ENCODE measurements at places on chromosomes 3 and 15. TPM values are rescaled to one million over a fixed set of nuclear protein-coding genes. Genes with fewer than 3 reads are reported as not detected.

Gene RETNLB
- total RNA-seq = not detected

- no peak for DNase-seq
These were observed 65.9 kb downstream of the SLCO2A1 start for GRCh38 chr3:133963657-133964396.

Gene KLHL18
- 10.8 TPM for total RNA-seq

DNA sequence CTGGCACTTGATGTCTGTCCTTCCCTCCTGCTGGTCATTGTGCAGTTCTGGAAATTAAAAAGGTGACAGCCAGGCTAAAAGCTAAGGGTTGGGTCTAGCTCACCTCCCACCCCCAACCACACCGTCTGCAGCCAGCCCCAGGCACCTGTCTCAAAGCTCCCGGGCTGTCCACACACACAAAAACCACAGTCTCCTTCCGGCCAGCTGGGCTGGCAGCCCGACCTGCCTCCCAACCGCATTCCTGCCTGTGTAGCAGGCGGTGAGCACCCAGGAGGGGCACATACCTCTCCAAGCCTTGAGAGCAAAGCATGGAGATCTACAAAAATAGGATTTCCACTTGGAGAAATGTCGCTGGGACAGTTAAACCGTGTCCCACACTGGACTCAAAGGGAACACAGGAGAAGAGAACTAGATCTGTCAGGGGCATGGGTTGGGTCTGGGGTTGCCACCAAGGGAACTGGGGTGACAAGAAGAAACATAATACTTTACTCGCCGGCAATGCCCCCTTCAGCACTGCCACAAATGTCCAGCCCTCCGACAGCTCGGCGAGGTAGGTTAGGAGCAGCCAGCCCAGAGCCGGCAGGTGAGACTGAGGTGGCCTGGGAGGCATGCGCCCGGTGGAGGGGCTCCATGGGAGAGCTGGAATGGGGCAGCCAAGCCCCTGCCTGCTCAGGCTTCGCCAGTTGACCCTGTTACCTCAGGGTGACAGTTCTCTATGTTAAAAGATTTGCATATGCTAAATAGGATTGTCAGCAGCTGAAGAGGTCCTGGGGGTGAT is 52.2 kb downstream of the EXOG start:
- no peak for DNase-seq

- DNase-seq = no peak
These were observed 538.8 kb upstream of the ZNF717 start for GRCh38 chr3:76324101-76324500.

Gene GOLGA8G
- total RNA-seq = not detected

DNA sequence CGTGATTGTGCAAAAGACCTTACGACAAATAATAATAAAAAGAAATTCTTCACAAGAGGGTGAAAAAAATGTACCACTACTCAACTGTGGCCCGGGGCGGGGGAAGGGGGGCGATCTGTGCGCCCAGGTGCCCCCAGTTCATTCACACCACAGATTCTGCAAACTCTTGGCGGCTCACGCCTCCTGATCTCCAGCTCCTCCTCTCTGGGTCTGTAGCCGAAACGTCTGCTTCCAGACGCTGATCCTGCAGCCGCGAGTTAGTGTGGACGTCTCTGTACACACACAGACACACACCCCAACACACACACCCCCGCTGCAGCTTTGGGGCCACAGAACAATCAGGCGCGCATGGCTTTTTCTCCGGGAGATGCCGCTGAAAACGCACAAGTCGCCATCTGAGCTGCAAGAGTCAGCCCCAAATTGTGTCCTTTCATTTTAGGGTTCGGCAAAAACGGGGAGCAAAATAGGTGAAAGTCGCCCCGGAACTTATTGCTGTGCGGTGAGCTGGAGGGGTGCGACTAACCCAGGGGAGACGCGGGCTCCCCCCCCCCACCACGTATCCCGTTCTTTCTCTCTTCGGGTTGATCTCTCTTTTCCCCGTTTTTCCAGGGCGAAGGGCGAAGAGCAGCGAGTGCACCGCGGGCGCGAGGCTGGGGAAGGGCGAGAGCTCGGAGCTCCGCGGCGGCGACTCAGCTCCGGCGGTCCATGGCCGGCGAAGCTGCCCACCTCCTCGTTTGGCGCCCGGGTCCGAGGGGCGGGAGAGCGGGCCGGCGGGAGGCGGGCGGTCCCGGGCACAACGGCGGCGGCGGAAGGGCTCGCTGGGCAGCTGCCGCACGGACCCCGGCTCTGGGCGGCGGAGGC is 505 bp upstream of the WNT5A start:
- DNase-seq = peak; percentile 57

DNA sequence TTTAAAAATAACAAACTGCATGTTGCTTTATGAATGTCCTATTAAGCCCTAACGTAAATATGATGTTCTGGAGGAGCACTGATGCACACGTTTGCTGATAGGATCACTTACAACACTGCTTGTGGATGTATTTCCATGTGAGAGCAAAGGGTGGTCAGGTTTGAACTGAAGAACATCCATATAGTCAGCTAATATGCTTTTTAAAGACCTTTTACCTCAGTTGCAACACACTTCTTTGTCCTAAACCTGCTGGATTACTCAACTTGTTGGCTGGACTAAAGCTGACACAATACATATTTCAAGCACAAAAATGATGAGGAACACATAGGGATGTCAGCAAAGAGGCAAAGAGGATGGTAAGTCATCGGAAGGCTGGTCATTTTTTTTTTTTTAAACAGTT is 186.6 kb downstream of the TIGIT start:
- peak; percentile 7 for DNase-seq

DNA sequence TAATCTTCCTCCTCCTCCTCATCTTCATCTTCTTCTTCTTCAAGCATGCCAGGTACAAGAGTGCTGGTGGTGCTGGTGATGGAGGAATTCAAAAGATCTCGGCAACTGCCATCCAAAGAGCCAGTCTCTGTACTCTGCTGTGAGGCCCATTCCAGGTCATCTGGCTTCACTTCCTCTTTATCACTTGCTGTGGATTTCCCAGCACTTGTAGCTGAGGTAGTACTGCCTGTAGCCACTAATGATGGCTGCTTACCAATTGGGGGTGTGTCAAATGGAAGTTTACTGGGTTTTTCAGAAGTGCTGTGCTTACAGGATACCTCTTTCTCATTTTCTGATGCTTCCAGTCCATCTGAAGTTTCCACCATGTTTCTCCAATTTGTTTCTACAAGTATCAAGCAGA is 28.8 kb upstream of the SHC4 start:
- no peak for DNase-seq

DNA sequence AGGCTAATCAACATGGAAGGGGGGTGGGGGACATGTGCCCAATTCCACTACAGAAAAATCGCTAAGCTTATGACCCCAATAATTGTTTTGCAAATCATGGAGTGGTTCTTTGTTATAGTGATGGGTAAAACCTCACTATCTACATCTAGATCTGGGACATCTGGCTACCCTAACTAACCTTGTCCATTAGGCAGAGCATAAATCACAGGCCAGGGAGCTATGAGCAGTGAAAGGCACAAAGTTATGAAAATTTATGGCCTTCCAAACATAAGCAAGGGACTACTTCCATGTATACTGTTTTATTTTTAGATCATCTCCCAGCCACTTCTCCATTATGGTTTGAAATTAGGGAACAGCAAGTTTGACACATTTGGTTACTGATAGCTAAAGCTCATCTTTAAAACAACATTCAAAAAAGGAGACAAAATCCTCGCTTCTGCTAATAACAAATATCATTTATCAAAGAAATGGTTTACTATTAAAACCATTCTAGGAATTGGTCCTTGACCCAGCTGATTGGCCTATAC is 78.3 kb downstream of the RSL24D1 start:
- DNase-seq = no peak

GRCh38 chr3:35643495-35643894 is 4.2 kb downstream of the ARPP21 start:
- DNase-seq = no peak

DNA sequence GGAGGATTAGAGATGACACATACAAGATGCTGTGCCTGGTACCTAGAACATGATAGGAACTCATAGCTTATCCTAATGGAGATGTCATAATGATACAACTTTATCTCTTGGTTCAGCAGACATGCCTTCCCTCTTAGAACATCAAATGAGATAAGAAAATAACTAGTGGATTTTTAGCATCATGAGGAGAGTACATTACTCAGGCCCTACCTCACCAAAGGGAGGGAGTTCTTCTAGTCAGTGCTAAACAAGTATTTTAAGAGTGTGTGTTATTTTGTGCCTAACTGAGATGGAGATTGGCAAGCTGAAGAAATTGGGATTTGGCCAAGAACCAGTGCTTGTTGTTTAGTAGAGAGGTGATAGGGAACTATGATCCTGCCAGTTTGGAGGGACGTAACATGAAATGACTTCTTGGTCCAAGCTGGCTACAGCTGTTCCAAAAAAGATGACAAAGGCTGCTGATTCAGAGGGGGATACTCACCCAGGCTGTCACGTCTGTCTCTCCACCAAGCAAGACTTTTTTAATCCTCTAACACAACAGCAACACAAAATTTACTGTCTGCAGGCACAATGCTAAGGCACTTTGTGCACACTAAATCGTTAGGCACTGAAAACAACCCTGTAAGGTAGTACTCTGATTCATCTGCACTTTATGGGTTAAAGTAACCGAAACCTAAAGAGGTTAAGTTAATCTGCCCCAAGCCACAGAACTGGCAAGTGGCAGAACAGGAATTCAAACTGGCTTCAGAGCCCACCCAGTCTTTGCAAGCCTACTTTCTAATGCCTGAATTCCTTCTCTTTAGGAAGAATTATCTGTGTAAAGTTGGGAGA is 126.5 kb downstream of the CMSS1 start:
- no peak for DNase-seq

Gene ISLR2
- total RNA-seq = 1.7 TPM

DNA sequence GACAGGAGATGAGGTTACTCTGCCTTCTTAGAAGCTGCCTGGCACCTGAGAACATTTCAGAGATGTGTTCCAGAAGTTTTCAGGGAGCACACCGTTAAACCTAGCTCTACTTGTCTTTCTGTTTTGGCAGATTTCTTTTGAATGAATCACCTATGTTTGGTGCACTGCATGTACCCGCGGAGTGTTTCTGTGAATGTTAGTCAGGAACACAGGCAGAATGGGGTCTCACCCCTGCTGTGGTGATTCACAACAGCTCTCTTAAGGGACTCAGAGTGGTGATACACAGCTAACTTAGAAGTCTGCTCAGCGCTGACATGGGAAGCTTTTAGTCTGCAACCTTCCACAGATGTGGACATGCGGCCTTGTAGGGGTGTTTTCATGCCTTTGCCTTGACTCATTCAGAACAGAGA is 24.0 kb downstream of the TSEN2 start:
- peak; percentile 63 for DNase-seq

Gene TBC1D23
- total RNA-seq = 61.9 TPM

Gene OR5K2
- total RNA-seq = not detected

Gene VIPR1
- 19.2 TPM for total RNA-seq

DNA sequence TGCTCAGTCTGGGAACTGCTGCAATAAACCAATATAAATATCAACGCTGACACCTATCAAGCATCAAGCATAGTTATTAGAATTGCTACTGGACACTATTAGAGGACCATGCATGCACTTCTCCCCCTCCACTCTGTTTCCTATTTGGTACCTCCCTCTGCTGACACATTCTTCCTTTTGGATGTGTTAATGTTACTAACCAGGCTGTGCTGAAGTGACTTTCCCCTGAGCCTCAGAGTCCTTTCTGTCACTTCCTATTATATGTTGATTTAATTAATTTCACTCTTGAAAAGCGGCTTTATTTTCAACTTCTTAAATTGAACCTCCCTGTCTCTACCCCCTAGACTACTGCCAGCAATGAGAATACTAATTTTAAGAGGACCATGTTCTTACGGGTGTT is 379.1 kb downstream of the MCTP2 start:
- no peak for DNase-seq

Gene C3orf22
- total RNA-seq = not detected

- no peak for DNase-seq
These were observed 40.8 kb downstream of the NOX5 start for GRCh38 chr15:69055251-69055650.

DNA sequence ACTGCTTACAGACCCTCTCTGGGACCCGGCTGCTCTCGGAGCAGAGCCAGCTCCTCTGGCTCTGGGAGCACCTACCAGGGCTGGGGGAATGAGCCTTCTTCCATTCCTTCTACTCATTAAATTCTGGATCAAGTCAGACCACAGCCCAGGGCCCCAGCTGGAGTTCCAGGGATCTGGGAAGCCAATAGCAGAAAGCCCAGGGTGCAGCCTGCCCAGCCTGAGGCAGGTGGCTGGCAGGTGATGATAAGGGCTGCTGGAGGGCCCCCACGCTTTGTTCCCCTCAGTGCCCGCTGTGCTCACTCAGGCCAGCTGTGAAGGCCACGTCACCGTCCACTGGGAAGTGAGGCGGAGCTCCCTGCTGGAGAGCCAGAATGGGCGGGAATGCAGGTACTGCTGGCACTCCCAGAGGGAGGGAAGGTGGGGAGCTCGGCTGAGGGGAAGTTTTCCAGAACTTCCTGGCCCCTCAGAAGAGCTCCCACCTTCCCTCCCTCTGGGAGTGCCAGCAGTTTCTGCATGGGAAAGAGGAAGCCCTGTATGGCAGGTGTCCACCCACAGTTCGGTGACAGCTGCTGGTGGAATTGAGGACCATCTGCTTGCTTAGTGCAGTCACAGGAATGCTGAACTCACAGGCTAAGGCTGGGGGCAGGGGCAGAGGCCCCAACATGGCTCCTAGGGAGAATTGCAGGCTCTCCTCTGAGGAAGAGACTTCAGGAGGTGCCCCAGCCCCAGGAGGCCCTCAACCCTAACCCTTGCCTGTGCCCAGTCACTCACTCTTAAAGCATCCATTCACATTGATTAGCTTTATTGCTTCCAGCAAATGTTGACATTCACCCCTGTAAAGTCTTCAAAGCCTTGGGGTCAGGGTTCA is 12.6 kb upstream of the RTP3 start:
- peak; percentile 66 for DNase-seq

DNA sequence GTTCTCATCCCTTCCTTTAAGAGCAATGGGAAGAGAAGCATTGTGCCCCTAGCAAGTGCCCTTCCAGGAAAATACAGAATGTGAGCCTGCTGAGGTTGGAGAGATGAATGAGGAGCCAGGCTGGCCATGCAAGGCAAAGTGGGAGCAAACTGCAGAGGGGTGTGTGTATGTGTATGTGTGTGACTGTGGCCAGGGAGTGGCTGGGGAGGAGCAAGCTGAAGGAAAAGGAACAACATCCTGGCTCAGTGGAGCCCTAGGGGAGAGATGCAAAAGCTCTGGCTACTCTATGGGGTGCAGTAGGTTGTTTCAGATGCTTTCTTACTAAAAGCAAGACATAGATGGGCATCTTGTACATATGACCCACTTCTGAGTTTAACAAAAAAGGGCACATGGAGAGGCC is 20.6 kb downstream of the FOXP1 start:
- DNase-seq = no peak

DNA sequence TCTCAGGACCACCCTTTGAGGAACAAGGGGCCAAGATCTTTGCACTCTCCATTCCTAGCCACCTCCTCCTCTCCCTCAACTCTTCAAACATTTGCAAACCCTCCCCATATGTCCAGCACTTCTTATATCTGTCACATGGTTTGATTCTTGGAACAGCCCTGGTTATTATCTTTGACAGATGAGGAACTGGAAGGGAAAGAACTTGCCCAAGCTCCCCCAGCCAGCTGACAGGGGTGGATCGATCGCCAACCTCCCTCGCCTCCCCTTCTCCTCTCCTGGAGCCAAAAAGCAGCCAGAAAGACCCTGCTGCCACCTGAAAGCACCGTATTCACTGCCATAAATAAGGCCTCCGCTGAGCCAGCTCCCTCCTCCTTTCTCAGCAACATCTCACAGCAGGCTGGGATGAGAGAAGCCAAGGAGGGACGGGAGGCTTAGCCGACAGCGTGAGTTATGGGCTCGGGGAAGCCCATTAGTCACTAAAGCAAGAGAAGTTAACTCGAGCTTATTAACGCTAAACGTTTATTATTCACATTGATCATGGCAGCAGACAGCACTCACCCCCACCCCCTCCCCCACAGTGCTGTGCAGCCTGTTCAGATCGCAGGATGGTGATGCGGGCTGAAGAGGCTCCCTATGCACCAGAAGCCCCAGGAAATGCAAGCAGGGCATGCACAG is 22.2 kb upstream of the FGD5 start:
- no peak for DNase-seq
